NK-92 treated with Interleukin-12 subunit alpha and Interleukin-12 subunit beta, amount 100 ng/mL, for 24 hours (cell line): ENCODE measurements at places on chromosomes 16 and 17.

- no peak for DNase-seq
Observed at GRCh38 chr17:44788139-44788538, 29.4 kb downstream of the ADAM11 start.

DNA sequence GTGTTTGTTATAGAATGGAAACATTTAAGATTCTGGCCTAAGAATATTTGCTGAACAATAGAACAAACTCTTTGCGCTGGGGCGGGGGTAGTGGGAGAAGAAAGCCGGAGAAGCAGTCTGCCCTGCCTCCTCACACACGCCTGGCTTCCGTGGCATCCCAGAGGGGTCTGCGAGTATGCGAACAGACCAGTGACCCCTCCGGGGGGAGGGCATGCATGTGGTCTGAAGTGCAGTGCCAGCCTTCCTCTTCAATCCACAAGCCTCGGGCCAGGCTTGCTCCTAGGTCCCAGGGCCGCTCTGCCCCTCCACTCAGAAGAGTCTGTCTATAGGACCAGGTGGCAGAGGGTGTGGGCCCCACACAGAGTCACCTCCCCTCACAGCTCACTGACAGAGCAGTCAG, 14.1 kb upstream of the IGFALS start:
- DNase-seq = no peak

- no peak for DNase-seq
Observed at GRCh38 chr16:11980136-11980844, 3.8 kb downstream of the SNX29 start.

GRCh38 chr17:81511804-81512561, 616 bp downstream of the ACTG1 start:
- DNase-seq = no peak

DNA sequence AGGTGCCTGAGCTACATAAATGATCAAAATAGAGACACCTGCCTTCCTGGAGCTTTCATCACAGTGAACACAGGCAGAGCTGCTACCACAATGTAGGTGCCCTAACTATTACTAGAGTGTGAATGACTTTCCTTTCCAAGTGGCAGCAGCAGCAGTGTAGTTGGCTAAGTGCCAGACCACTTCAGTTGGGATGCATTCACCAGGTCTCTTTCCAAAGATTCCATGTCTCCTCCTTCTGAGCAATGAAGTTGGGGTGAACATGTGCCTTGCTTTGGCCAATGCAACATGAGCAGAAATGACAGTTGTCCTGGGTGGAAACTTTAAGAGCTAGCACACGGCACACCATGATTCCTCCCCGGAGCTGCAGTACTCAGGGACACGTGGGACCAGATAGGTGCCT, 23.3 kb upstream of the CACNG4 start:
- no peak for DNase-seq

- DNase-seq = no peak
Observed at GRCh38 chr16:2076072-2076865, 28.5 kb downstream of the TSC2 start.

GRCh38 chr16:54473226-54473993, 186.8 kb upstream of the IRX3 start:
- DNase-seq = no peak

GRCh38 chr16:89298623-89299225, 81.2 kb downstream of the ZNF778 start:
- no peak for DNase-seq

- no peak for DNase-seq
Observed at GRCh38 chr17:32894245-32894644, 17.3 kb upstream of the MYO1D start.

- no peak for DNase-seq
Observed at GRCh38 chr16:1058216-1058615, 14.3 kb upstream of the SSTR5 start.

DNA sequence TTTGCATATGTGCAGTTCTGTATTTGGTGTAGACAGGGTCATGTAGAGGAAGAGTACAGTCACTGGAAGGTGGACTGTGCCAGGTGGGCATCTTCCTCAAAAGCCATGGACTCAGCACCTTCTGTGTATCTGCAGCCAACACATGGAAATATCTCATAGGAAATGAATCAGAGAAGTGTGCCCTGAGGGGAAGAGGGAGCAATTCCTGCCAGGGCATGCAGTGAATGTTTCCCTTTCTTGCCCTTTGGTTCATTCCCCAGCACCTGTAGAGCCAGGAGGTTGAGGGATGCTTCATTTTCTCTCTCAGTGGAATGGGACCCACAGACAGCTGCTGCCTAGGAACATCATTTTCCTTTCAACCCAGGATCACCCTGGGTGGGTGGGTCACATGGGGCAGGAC, 146.1 kb upstream of the HSBP1 start:
- DNase-seq = no peak

- DNase-seq = no peak
Observed at GRCh38 chr17:34723875-34724274, 144.5 kb downstream of the TMEM132E start.

GRCh38 chr16:51163366-51163765, 12.3 kb upstream of the SALL1 start:
- DNase-seq = no peak

DNA sequence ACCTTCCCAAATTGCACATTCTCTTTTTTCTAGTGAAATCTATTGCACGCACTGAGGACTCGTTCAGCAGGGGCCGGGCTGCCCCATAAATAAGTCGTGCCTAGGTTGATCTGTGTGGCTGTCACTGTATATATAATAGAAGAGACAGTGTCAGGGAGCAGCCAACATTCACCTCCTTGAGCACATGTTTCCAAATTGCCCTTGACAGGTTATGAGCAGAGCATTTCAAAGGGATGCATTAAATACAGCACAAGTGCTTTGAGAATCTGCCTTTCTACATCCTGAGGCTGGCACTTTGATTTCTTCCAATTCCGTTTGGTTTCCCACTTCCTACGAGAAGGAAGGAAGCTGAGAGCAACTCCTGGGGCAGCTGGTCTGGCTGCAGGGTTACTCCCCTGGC, 291.2 kb downstream of the NPIPA8 start:
- DNase-seq = no peak

DNA sequence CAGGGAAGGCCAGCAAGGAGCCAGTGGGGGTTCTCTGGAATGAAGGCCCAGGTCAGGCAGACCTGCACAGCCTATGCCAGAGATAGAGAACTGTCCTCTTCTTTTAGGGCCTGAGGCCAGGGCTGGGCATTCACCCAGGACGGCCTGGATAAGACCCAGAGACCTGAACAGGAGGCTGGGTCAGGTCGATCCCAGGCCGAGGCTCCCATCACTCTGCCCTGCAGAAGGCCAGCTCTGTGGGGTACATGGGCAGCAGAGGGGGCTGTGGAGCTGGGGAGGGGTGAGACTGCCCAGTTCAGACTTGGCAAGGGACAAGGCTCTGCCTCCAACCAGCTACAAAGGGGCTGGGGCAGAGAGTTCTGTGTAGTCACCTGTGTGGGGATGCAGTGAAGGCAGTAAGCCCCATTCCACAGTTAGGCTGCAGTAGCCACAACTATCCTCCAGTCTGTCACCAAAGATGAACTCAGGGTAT, 14.6 kb downstream of the HSD11B2 start:
- DNase-seq = no peak

DNA sequence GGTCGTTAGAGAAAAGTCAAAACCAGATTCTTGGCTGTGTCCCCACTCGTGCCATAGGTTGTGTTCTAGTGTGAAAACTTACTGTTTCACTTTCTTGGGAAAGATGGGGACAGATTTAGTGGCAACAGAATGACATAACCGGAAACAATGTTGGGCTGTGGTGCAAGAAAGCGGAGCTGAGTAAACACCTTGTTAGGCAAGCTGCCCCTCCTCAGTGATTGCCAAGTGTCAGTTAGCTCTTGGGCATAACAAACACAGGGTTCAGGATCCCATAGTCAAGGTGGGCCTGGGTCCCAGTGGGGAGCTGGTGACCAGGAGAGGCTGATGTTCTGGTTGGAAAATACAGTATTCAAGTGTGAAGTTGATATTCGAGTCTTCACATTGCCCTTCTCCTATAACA, 15.4 kb downstream of the UBN1 start:
- no peak for DNase-seq

DNA sequence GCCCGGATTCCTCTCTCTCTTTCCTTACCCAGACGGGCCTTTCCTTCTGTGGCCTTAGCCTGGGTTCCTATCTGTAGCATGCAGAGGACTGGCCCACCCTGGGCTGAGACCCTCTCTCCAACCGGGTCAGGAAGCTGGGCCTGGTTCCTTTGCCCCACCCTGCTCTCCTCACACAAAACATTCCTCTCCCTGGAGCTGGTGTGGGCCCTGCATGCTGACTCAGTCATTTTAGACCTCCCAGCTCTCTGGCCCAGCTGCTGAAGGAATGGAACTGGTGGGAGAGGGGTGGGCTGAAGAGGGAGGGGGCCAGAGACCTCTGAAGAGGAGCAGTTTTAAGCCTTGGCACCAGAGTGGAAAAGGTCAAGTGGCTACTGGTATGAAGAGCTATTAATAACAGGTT, 957 bp downstream of the MYL4 start:
- no peak for DNase-seq

DNA sequence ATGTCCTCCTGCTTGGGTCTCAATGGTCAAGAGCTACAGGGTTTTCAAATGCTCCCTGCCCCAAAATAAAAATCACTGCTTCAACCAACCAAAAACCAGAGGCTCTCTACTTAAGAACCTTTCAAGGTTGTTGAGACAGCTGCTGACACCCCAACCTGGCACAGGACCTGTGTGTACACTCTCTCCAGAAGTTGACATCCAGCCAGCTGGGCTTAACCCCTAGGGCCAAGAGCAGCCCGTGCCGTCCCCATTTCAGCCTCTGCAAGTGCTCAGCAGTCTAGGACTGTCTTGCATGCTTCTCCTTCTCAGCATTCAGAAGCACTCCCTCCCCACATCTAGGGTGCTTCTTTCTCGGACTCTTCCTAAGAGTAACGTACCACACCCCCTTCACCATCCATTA, 59.0 kb upstream of the TRAP1 start:
- DNase-seq = no peak

DNA sequence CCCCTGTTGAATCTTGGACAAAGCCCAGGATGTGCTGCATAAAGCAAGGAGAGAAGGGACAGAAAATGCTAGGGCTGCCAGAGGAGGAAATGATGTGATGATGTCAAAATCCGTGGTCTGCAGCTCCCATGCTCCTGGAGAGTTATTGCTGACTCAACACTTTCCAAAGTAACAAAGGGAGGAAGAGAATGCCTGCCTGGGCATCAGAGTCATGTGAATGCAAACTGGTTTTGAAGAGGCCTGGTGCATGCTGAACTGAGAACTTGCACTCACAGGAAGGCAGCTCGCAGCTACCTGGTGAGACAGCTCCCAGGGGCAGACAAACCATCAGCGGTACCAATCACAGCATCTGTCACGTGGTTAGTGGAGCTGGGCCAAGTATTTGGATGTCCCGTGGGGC, 2.8 kb downstream of the MARVELD3 start:
- no peak for DNase-seq

GRCh38 chr16:57536306-57537193, at the start of gene CCDC102A:
CCDC102A (minus strand) TSS chr16:57536571; CDS start chr16:57529177, 7,394 bp downstream.
- peak; percentile 64 for DNase-seq

- no peak for DNase-seq
Observed at GRCh38 chr17:57288040-57288772, 31.9 kb downstream of the MSI2 start.

DNA sequence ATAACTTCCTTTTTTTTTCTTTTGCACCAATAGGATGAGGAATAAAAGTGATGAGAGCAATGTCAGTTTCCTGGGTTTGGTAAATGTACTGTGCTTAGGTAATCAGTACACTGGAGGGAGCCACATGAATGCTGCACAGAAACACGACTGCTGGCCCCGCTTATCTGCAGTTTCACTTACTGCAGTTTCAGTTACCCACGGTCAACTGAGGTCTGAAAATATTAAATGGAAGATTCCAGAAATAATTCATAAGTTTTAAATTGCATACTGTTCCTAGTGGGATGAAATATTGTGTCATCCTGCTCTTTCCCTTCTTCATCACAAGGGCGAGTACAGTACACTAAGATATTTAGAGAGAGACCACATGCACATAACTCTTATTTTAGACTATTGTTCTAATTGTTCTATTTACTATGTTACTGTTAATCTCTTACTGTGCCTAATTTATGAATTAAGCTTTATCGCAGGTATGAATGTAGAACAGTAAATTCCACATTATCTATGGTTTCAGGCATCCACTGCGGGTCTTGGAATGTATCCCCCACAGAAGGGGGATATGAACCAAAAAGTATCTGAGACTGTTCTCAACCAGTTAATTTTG, 6.4 kb upstream of the LGALS3BP start:
- DNase-seq = no peak

- no peak for DNase-seq
Observed at GRCh38 chr17:63191610-63192009, 225.6 kb downstream of the TANC2 start.
